ENCODE measurements at places on chromosomes 7 and 10.
A peak's percentile ranks its signal among the peaks of the same experiment; 100 is the strongest.

GRCh38 chr10:102665904-102666509 lies 21.7 kb downstream of the TRIM8 start:
- no peak for DNase-seq

- DNase-seq = no peak
These were observed 2.0 kb downstream of the LZTS2 start for GRCh38 chr10:101001659-101002035.

- DNase-seq = no peak
These were observed 160.9 kb downstream of the PLXDC2 start for GRCh38 chr10:19977097-19977521.

DNA sequence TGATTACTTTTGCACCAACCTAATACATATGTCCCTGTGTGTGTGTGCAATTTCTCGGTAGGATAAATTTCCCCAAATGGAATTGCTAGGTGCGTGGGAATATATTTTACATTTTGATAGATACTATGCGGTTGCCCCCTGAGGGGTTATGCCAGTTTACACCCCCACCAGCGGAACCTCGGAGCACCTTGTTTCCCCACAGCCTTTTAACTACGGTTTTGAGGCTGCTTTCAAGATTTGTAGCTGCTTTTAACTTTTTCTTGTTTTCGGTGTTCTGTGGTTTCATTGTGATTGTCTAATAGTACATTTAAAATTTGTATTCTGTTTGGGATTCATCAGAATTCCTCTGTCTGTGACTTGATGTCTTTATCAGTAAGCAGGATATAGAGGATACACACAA lies 22.0 kb downstream of the PROSER2 start:
- DNase-seq = no peak

DNA sequence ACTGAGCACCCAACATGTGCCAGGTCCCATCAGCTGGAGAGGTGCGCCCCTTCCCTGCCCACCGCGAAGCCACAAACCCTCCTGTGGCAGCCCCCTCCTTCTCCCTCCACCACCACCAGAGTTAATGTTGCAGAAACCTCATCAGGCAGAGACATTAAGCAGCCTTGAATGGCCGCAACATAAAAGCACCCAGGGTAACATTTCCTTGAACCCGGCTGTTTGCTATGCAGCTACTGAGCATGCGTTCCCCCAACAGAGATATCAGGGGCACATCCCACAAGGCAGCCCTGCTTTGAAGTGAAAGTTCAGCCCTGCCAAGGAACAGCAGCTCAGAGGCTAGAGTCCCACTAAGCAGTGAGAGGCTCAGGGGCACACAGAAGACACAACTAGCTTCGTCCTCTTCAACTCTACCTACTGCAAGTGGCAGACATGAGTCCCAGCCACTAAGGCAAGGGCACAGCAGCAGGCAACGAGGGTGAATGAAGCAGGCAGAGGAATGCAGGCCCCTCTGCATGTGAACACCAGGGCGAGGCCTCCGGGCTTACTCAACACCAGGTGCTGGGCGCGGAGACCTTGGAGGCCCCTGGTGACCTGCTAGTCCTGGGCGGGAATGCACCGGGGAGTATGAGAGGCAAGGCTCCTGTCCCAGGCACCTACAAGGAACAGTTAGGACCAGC lies 107.4 kb downstream of the SLIT1 start:
- no peak for DNase-seq

- DNase-seq = no peak
These were observed 367.6 kb downstream of the HGF start for GRCh38 chr7:81402227-81402626.

DNA sequence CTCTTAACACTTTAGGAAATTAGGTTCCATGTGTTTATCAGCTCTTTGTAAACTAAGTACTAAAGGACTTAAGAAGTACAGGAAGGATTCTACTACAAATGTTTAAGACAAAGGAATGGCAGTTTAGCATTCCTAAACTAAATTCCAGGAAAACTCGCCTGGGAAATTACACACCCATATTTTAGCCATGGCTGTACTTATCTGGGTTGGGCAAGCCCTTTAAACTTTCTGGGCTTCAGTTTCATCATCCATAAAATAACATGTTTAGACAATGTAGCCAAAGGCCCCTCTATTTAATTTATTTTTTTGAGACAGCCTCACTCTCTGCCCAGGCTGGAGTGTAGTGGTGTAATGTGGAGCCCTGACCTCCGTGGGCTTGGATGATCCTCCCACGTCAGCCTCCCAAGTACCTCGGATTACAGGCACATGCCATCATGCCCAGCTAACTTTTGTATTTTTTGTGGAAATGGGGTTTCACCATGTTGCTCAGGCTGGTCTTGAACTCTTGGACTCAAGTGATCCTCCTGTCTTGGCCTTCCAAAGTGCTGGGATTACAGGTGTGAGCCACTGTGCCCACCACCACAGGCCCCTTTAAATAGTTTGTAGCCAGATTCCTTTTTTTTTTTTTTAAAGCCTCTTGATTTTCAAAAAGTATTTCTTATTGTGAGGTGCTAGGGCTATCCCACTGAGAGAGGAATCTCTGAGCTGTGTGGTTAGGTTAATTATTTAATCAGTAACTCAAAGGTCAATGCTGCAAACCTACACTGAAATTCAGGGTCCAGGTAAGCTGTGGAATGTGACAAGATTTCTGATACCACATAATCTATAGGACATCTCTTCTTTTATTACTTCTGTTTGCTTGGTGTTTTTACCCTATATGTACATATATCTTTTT lies 32.1 kb downstream of the TMEM60 start:
- no peak for DNase-seq

DNA sequence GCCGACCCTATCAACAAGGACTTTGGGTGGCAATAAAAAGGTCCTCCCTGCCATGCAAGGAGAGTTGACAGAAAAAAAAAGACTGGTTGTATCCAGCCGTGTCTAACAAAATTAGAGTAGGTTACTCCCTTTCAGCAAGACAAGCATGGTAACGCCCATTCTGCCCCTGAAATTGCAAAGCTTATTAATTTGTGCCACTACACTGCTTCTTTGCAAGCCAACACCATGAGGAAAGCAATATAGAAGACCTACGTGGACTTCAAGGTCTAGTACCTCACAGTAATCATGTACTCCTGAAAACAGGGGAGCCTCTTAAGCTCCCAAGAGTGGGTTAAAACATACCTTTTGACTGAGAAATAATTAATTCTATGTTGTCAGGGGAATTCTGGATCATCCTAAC lies 90.3 kb downstream of the FRMPD2 start:
- DNase-seq = no peak

GRCh38 chr10:132368881-132369635 lies 27.9 kb upstream of the PWWP2B start:
- no peak for DNase-seq

DNA sequence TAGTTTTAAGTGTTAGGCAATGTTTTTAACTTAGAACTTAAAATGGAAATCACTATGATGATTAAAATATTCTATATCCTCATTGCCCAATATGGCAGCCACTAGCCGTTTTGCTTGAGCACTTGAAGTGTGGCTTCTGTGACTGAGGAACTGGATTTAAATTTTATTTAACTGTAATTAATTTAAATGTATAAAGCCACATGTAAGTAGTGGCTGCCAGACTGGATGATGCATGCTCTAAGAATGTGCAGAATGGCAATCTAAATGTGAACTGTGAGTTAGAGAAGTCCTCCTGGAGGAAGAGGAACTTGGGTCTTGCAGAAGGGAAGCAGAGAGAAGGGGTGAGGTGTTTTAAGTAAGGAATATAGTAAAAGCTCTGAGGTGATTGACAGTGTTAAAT lies 451.4 kb downstream of the SUGCT start:
- DNase-seq = no peak

- no peak for DNase-seq
These were observed 152.8 kb downstream of the MACC1 start for GRCh38 chr7:20064181-20064970.

GRCh38 chr7:92653136-92653535 lies 62.9 kb upstream of the FAM133B start:
- no peak for DNase-seq

DNA sequence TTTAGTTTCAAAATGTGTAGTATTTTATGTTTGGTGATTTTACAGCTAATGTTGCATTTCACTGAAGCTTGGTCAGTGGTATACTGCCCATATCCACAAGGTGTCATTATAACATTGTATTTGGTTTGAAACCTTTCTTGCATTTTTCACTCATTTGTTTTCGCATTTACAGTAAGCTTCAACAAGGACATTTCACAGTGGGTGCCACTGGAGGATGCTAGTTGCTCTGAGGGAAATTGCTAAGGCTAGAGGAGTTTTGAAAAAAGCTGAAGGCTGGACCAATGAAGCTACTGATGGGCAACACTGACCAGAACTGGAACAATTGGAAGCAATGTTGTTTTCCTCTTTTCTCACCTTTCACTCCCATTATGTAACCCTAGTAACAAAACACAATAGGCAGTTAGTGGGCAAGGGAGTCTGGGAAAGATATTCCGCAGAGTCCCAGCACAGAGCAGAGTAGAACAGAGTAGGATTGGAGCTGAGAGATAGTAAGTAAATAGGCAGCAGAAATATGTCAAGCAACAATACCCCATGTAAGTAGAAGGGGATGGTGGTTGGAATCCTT lies 23.6 kb upstream of the SRI start:
- peak; percentile 9 for DNase-seq

DNA sequence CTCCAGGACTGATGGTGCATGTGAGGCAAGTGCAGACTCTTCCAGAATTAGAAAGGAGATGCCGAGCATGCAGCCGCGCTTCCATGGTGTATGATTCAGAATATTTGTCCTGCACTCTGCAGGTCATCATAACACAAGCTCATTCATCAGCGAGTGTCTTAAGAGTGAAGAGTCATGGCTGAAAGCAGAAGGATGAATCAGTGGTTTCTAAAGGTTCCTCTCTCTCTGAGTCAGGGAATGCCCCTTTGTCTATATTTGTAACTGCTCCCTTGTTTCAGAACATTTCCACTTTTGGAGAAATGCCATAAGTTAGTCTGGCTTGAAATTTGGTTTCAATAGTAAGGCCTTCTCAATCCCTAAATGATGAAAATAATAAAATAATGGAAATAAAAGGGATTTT lies 52.3 kb downstream of the HECW1 start:
- DNase-seq = peak; percentile 9

GRCh38 chr10:34001087-34001580 lies 666.7 kb upstream of the NRP1 start:
- DNase-seq = no peak

GRCh38 chr10:78634835-78635234 lies 433.9 kb upstream of the ZMIZ1 start:
- no peak for DNase-seq

- peak; percentile 25 for DNase-seq
These were observed 268.7 kb downstream of the CELF2 start for GRCh38 chr10:11286261-11286852.

- no peak for DNase-seq
These were observed 264.7 kb downstream of the PAXIP1 start for GRCh38 chr7:154738216-154738615.

DNA sequence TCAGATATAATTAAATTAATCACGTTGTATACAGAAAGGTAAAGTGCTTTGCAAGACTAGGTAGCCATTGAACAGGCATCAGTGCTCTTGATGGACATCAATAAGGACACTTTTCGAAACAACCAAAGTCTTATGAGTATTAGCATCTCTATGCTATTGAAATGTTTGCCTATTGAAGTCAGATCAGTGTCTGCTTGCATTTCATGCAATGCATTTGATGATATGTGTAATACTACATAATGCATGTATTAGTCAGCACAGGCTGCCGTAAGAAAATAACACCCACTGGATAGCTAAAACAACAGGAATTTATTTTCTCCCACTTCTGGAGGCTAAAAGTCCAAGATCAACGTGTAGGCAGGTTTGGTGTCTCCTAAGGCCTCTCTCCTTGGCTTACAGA lies 209.3 kb upstream of the PLXDC2 start:
- DNase-seq = no peak

GRCh38 chr7:148264933-148265557 lies 325.5 kb upstream of the C7orf33 start:
- peak; percentile 18 for DNase-seq

DNA sequence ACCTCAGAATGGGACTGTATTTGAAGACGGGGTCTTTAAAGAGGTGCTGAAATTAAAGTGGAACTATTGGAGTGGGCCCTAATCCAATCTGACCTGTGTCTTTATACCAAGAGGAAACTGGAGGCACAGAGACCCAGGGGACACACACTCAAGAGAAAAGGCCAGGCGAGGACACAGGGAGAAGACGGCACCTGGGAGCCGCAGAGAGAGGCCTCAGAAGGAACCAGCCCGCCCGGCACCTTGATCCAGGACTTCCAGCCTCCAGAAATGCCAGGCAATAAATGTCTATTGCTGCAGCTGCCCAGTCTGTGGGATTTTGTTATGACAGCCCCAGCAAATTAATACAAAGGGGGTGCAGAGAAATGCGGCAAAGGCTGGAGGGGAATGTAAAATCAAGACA lies 10.5 kb downstream of the CARD11 start:
- DNase-seq = no peak

DNA sequence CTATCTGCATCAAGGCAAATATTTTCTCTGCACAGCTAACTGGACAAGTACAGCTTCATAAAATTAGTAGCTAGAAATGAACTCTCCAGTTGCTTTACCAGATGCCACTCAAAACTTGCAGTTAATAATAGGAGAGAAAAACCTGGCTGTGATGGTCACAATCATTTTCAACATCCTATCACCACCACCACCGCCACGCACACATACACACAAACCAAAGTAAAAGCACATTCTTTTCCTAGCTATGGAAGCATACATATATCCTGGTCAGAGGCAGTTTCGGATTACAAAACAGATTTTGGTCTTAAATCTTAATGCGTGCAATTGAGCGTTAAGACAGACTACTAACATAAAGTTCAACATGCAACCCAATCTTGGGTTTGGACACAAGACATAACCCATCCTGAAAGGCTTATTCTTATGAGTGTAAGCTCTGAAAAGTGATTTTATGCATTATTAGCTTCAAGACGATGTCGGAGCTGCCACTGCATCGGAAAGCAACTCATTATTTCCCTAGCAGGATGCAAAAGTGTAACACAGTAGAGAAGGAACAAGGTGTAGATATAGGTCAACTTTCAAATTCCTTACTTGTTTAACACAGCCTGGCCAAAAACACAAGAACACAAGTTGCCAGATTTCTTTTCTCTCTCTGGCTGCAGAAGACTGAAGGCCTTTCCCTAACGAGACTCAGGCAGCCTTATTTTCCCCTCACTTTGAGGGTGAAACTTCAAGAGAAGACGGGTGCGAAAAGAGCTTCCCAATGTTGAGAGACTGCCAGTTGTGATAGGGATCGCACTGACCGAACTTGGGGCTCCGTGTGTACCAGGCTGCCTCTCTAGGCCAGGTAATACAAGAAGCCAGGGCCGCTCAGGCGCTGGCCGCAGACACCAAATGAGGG lies 1.2 kb downstream of the CACUL1 start:
- DNase-seq = peak; percentile 27

- no peak for DNase-seq
These were observed 4.3 kb upstream of the GIMAP4 start for GRCh38 chr7:150562919-150563318.

GRCh38 chr10:33136781-33137180 lies 178.8 kb upstream of the ITGB1 start:
- DNase-seq = peak; percentile 86
